ENCODE measurements at places on chromosomes 11 and 22.

GRCh38 chr11:69912911-69913451, 93.8 kb upstream of the FGF3 start:
- DNase-seq: no peak

- no peak for DNase-seq
Measured at GRCh38 chr11:82539669-82540068, 194.0 kb downstream of the FAM181B start.

DNA sequence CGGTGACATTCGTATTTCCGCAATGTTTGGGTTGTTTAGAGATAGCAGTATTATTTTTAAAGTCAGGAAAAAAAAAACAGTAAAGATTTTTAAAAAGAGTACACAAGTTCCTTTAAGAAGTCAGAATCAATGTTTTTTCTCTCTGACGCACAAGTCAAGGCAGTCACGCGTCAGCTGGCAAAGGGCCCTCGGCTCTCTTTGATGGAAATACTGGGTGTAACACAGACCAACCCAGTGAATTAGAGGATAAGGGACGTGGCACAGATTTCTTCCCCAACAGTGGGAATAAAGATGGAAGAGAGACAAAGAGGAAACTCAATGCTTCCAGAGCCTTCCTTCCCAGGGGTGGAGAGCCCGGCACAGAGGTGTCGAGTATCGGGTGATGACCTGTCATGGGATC, 13.4 kb downstream of the ASCC2 start:
- DNase-seq: no peak

DNA sequence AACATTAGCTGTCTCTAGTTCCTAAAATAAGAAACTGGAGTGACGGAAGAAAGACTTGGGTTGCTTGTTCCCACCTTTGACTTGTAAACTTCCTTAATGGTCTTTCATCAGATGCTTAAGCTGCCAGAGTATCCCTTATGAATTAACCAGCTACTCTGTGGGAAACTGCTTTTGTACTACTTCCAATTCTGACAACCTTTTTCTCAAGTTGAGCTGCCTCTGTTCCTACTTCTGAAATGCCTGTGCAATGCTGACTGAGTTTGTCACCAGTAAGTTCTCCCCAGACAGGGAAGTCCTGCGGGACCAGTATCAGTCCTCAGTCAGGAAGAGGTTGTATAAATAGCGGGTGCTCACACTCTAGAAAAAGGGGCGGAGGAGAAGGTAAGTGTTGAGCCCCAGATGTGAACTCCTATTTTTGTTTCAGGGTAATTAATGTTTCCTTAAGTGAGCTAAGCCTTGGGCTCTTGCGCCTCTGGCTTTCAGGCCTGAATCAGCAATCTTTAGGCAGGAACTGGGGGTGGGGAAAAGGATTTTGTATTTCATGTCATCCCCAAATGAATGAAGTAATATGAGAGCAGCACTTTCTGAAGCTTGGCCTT, 67.2 kb downstream of the CECR2 start:
- peak; percentile 39 for DNase-seq

DNA sequence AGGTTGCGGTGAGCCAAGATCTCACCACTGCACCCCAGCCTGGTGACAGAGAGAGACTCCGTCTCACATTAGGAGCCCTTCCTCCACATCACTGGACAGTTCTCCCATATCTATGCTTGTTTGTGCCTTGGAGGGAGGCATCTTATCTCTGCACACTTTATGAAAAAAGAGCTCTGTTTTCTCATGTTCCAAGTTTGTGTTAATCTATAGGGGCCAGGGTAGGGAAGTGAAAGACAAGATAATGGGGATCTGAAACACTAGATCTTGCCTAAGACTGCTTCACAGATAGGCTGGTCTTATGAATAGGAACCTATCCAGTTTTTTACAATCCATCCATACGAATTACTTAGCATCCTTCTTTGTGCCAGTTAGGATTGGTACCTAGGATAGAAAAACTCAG, 17.1 kb downstream of the OR6Q1 start:
- no peak for DNase-seq

DNA sequence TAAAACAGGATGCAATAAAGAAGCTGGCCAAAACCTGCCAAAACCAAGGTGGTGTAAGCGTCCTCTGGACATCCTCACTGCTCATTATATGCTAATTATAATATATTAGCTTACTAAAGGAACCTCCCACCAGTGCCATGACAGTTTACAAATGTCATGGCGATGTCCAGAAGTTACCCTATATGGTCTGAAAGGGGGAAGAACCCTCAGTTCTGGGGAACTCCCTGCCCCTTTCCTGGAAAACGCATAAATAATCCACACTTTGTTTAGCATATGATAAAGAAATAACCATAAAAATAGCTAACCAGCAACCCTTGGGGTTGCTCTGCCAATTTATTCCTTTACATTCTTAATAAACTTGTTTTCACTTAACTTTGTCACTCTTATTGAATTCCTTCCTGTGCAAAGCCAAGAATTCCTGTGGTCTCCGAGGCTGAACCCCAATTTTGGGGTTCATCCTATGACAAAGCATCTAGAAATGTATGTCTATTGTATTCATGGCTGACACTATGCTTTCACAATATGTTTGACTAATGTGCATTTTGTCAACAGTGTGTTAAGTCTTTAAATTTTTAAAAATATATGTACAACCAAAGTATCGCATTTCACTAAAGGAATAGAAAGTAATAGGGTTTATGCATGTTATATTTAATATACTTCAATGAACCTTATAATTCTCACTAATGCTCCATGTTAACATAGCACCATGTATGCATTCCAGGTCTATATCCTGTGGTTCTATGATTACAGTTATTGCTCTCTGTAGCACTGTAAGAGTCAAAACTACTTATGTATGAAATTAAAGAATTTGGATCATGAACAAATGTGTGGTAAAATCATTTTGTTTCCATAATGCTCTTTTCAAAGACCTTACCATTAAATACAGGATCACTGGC, 25.1 kb downstream of the LGR4 start:
- DNase-seq: peak; percentile 87

- no peak for DNase-seq
Measured at GRCh38 chr11:19659529-19659928, 53.1 kb upstream of the NAV2 start.

GRCh38 chr11:74630043-74630442, 37.7 kb downstream of the POLD3 start:
- no peak for DNase-seq

DNA sequence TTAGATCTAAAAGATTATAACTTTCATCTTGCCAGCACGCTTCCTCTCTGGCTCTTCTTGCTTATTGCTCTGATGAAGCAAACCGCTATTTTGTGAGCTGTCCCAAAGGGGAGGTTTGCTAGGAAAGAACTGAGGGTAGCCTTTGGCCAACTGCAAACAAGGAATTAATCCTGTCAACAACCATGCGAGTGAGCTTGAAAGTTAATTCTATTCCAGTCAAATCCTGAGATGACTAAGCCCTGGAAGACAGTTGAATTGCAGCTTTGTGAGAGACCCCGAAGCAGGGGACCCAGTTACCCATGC, 10.3 kb upstream of the RNF141 start:
- DNase-seq: no peak
